ENCODE measurements at places on chromosomes 3 and 15.

DNA sequence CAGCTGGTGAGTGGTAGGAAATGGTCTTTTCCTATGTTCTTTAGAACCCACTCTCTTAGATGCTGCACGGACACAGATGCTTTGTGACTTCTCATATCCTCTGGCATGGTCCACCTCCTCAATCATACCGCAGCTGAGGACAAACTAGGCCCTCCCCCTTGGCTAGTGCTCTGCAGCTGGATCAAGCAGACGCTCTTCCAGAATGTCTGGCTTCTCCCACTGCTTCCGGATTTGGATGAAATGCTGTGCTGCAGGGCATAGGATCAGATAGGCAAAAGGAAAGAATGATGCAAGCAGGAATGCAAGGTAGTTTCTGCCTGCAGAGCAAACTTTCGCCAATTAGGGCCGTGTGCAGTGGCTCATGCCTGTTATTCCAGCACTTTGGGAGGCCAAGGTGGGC is 75.7 kb upstream of the SLC4A7 start:
- peak; percentile 78 for DNase-seq

DNA sequence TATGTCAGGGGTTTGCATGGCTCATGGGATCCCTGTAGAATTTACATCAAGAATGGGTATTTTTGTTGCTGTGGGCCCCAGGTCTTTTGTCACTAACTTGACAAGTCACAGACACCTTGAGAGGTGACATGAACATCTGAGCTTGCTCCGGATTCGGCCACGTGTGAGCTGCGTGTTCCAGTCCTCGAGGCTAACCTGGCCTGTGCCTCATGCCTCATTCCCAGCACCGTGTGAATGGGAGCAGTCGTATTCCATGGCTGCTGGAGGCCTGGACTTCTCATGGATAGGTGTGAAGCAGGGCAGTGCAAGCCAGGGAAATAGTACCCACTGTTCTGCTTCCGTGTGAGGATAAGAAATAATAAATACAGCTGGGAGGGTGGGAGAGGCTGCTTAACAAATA is 423.5 kb downstream of the OCA2 start:
- no peak for DNase-seq

DNA sequence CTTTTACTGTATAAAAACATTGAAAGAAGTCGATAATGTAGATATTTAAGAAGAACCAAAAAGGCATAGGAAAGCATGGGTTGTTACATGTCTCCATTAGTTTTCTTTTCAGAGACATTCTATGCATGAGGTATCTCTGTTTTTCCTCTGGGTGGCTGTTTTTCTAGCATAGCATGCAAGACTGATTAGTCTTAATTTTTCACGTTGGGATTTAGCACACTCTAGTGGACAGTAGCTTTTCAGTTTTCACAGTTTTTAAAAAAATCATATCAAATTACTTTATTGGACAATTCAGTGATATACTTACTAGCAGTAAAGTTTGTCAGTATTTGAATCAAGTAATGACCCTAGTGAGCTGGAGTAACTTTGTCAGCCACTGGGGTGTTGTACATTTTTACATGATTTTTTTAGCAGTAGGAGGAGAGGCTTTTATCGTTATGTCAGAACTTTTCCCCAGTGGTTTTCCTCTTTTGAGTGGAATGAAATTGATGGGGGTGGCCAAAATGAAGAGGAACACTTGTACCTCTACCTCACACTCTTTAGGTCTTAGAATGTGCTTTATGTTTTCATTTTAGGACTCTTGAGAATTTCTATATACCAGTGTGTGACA is 57.2 kb downstream of the SEC22A start:
- DNase-seq, result peak; percentile 25

DNA sequence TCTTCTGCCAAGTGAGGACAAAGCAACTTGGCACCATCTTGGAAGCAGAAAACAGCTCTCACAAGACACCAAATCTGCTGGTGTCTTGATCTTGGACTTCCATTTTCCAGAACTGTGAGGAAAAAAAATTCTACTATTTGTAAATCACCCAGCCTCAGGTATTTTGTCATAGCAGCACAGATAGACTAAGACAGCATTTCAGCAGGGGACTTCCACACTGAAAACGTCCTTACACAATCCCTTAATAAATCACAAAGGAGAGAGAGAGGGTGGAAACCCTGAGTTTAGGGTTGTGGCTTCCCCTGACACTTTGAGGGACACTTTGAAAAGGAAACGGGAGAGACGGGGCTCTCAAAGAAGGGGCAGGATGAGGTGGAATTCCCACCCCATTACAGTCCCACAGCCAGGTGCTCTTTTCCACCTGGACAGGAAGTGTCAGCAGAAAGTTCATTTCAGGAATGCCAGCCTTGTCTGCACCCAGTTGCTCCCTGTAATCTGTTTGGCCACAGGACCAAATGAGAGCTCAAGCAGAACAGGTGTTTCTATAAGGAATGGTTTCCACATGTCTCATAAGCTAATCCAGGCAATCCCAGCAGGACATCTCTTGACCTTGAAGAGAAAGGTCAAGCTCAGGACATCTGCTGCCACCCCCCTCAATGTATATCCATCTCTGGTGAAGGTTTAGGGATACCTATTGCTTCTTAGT is 51.3 kb downstream of the MYLK start:
- DNase-seq, result no peak

GRCh38 chr3:139198929-139199328 is 144.9 kb upstream of the MRPS22 start:
- DNase-seq, result peak; percentile 35

- no peak for DNase-seq
Observed at GRCh38 chr15:54514601-54515000, 536.4 kb downstream of the UNC13C start.

DNA sequence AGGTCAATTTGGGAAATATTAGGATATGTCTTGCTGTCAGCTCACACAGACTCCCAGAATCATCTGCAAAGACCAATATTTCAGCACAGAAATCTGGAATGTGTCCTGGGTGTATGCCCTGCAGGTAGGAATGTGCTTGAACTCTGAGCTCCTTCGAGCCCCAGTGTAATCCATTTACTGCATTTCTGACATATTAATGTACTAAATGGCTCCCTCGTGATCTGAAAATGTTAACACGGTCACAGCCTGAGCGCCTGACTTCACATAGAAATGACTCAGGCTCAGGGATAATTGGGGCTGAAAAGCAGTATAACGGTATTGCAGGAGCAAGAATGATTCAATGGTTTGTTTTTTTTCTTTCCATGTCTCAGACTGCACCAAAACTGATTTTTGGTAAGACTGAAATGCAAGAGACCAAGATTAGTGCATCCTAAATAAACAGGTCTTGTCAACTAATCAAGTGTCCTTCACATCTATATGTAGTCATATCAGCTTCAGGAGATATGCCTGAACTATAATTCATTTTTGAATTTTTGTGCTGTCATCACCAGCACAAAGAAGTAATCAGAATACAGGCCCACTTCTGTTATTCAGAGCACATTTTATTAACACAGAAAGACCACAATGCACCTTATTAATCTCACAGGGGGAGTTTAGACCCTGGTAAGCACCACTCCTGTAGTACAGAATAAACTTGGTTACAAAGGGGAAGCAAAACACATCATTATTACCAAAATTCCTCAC is 49.8 kb downstream of the DCLK3 start:
- DNase-seq, result peak; percentile 39

- DNase-seq, result no peak
Observed at GRCh38 chr3:134609821-134610431, 40.9 kb downstream of the KY start.

DNA sequence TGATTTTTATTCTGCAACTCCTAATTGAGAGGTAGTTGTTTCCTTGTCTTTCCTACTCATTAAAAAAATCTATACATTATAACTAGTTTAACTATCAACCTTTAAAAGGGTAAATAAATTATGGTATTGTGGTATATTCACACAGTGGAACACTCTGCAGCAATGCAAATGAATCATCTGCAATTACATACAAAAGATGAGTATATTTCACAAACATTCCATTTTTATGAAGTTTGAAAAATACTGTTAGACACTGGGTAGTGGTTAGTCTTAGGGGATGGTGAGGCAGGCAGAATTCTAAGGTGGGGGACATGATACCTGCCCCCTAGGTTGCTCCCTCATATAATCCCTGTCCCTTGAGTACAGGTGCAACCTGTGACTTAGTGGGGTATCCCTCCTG is 44.0 kb upstream of the MAGI1 start:
- DNase-seq, result no peak

DNA sequence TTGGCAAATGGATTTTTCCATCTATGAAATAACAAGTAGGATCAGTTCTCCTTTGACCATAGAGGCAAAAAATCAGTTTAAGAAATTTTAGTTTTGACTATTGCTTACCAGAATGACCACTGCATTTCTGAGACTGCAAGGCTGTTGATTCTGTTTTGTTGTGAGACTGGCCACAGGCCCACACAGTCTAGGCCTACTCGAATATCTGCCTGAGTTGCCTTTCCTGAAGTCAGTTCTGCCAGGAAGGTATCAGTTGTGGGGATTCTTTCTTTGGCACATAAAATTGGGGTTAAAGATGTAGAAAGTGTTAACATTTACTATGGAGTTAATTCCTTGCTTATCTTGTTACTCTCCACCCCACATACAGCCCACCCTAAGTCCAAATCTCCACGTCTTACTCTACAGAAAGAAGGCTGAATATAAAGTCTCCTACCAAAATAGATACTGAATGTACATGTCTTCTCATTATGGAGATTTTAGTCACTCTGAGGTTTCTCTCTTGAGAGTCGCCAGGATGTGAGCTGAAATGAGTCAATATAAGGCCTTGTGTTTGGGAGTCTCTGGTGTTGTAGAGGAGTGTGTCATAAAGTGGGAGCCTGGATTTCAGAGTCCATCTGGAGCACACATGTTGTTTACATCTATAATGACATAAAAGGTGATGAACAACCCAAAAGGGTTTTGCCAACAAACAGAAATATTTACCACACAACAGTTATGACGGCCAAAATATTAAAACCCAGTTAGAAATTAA is 45.0 kb upstream of the WWTR1 start:
- DNase-seq, result peak; percentile 79

DNA sequence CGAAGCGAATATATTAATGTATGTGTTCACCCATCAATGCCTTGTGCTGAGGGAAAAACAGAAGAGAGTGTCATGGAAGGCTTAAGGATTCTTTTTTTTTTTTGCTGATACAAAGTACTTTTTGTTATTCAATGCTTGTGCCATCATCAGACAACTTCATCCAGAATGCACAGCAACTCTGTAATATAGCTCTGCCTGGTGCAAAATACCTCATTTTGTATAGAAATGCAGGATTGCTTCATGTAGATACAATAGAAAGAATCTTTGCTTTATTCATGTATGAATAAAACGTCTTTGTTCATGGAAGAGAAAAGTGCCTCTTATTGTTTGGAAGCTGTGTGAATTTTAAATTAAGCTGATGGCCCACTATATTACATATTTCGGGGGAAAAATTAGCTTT is 62.9 kb downstream of the SH3GL3 start:
- DNase-seq, result no peak

DNA sequence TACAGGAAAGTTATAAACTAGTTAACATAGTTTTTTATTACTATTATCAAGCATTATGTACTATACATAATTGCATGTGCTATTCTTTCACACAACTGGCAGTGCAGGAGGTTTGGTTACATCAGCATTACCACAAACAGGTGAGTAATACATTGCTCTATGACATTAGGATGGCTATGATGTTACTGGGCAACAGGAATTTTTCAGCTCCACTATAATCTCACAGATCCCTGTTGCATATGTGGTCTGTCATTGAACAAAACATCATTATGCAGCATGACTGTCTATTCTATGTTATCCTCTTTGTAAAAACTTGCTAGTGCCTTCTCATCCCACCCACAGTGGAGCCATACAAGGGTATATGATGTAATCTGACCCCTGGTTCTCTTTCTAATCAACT is 36.5 kb upstream of the PDZRN3 start:
- DNase-seq, result no peak

GRCh38 chr3:184380185-184380626 is 352 bp downstream of the CHRD start:
- no peak for DNase-seq

- DNase-seq, result no peak
Observed at GRCh38 chr3:54831112-54831511, 96.7 kb downstream of the LRTM1 start.

DNA sequence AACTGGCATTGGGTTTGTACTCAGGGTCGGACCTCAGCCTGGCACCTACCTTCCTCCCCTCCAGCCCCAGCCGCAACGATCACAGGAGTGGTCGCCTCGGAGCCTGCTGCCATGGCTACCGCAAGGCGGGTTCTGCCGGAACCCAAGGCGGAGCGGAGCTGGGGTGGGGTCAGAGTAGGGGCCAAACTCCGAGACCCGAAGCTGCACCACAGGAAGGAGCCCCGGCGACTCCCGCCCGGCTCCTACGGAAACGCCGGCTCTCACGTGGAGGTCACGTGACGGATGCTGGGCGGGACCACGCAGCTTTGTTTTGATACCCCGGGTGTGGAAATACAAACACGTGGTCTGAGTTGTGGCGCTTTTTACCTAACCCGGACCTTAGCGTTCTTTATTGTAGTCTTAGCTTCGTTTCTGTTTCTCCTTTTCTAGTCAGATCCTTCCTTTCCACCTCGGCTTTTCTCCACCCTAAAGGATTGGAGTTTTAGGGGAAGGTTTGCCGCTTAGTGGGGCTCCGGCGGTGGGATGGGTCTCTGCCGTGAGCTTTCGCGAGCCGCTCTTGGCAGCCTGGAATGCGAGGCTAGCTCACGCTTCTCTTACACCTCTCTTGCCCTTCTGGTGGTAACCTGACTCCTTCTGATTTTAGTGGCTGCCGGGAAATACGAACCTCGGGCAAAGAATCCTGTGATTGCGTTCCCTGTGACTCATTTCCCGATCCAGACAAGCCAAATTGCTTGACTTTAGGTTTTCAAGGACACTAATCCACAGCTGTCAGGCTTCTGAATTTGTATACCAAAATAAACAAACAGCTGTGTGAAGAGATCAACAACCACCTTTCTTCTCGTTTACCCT is at the start of gene HSPBAP1:
Gene HSPBAP1, minus strand, starts transcription at position 264 of the 849 bp plus-strand sequence. Its CDS starts 151 bp downstream, at position 113.
- DNase-seq, result peak; percentile 65

DNA sequence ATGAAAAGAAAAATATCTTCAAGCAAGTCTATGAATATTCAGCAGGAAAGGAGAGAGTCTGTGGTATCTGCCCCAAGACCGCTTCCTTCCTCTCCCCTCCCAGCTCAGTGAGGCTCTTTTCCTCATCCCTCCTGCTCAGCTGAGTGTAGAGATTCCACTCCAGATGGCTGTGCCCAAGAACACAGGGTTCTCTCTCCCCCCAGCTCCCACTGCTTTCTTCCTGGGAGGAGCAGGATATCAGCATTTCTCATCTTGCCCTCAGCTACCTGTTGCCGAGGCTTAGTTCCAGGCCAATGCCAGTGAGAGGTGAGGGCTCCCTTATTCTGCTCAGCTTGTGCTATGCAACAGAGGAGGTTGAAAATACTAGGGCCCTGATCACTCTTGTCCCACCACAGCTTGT is 211.9 kb downstream of the SV2B start:
- no peak for DNase-seq
